HepG2 (cell line): ENCODE measurements at places on chromosomes 5 and 9. TPM values are rescaled to one million over a fixed set of nuclear protein-coding genes. Genes with fewer than 3 reads are reported as not detected.

SLC23A1 gene
- 3.6 and 6.6 TPM in 2 replicates for total RNA-seq

- no peak for DNase-seq
Measured at GRCh38 chr9:6184749-6185645, 30.6 kb upstream of the IL33 start.

DNA sequence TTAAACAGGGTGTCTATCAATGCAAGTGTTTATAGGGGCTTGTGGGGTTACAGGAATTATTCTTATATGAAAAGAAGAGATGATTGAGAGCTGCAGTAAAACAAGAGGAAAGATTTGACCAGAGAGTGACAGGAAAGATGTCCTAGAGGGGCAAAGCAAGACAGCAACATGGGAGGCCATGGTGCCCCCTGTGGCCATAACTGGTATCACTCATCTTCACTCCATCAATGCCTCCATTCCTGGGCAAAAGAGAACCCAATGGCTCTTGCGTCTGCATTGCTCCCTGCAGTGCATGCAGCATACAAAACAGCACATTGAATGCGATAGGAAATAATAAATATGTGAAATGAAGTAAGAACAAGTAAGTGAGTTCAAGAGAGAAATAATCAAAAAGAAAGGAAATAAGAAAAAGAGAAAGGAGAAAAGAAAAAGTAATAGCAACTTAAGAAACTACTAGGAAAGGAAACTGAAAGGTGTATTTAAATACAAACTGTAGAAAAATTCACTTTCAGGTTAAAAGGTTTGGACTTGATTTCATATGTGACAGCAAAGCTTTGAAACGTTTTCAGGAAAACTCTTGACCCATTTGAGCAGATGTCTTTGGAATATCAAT, 206.6 kb downstream of the SEMA5A start:
- DNase-seq = peak; percentile 3

- DNase-seq = peak; percentile 39
Measured at GRCh38 chr5:139462586-139463276, at the start of gene ECSCR. ECSCR (minus strand) TSS chr5:139462743; CDS start chr5:139462670, 73 bp downstream.

- no peak for DNase-seq
Measured at GRCh38 chr9:135081731-135082130, 5.7 kb upstream of the OLFM1 start.
